IMR-90 (cell line): ENCODE measurements at places on chromosomes 12 and 14.

DNA sequence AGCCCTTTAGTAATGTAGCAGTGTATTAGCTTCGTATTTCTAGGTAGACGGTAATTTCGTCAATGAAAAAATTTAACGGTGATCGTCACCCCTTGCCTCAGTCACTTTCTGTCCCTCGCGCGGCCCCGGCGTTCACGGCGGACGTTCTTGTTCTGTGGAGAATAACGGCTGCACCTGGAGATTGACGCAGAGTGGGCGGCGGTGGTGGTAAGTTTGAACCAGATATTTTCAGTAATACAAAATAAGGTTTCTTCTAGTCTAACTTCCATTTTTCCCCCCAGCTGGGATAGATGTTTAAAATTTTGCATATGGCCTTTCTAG lies 341 bp downstream of the ZNF10 start:
- H3K27me3 ChIP-seq: no peaks in the 10 kb centered on the region
- peak overlapping the region; percentile 98 for H3K4me3 ChIP-seq
- no peaks in the 10 kb centered on the region for H3K4me1 ChIP-seq
- H3K36me3 ChIP-seq: peaks cover 13% of the 10 kb centered on the region

DNA sequence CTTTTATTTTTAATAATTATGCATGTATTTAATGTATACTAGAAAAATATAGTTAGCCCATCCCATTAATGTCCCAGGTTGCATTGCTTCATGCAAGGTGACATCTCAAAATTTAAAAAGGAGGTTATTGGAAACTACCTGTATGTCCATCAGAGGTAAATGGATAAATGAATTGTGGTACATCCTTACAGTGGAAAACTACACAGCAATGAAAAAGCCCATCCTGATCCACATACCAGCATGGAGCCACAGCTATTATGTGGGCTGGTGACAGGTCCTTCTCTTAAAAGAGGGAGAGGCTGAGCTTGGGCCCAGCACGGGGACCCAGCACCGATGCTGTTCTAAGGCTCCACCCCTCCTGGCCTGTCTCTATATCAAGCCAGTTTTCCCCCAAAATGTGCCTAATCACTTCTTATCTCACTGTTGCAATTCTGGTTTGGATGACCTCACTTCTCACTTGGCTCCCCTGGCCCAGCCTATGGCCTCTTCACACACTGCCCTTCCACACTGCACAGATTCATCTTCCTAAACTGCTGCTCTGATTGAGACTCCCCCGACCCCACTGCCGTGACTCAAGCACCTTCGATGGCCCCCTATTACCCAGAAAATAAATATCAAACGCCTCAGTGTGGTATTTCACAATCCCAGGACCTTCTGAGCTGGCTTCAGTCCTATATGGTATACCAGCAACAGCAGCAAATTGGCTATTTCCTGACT lies 97.1 kb upstream of the NCOR2 start:
- no peaks in the 10 kb centered on the region for H3K27me3 ChIP-seq
- H3K27ac ChIP-seq: no peak overlapping the region
- H3K4me1 ChIP-seq: peaks cover 8% of the 10 kb centered on the region
- DNase-seq: no peak

DNA sequence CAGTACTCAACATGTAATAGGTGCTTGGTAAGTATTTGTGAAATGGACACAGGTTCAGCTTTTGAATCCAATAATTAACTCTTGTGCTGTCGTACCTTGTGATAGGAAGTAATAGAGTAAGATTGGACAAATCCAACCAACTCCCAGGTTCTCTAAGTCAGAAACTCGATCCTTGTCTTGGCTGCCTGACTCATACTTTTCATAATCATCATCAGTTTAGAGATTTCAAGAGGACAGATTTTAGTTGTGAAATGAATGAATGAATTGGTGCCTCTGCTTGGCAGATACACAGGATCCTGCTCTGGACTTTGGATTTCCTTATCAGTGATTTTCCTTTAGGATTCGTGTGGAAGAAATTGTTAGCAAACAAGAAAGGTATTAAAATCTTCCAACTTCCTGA lies 1145.2 kb downstream of the AACS start:
- no peak for DNase-seq
- no peak overlapping the region for H3K27ac ChIP-seq
- no peaks in the 10 kb centered on the region for H3K27me3 ChIP-seq
- no peaks in the 10 kb centered on the region for H3K4me1 ChIP-seq

- no peaks in the 10 kb centered on the region for H3K27me3 ChIP-seq
- H3K4me3 ChIP-seq: no peak overlapping the region
- peak; percentile 81 for DNase-seq
- H3K4me1 ChIP-seq: peaks cover 42% of the 10 kb centered on the region
- H3K36me3 ChIP-seq: no peaks in the 10 kb centered on the region
Observed at GRCh38 chr14:104970231-104971068, 7.7 kb downstream of the AHNAK2 start.

- H3K36me3 ChIP-seq: no peaks in the 10 kb centered on the region
- H3K4me1 ChIP-seq: peaks cover 21% of the 10 kb centered on the region
- no peaks in the 10 kb centered on the region for H3K27me3 ChIP-seq
- H3K27ac ChIP-seq: no peak overlapping the region
- no peak overlapping the region for H3K4me3 ChIP-seq
Observed at GRCh38 chr12:50620978-50621360, 116.2 kb downstream of the DIP2B start.

DNA sequence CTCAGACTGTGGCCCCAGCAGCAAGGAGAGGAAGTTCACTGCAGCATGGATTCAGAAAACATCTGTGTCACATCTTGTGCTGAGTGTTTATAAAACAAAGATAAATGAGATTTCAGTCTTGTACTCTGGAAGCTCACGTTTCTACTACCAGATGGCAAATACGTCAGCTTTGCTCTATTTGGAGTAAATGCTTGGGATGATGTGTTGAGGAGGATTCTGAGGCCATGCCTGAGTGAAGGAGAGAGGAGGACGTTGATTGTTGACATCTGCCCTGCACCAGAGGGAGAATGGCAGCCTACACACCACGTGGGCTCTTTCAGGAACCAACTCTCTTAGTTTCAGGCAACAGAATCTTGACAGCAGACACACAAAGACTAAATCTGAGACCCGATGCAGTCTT lies 188.9 kb downstream of the TMEM132C start:
- H3K27me3 ChIP-seq: no peaks in the 10 kb centered on the region
- H3K27ac ChIP-seq: no peak overlapping the region
- H3K4me1 ChIP-seq: no peaks in the 10 kb centered on the region
- no peak overlapping the region for H3K4me3 ChIP-seq

DNA sequence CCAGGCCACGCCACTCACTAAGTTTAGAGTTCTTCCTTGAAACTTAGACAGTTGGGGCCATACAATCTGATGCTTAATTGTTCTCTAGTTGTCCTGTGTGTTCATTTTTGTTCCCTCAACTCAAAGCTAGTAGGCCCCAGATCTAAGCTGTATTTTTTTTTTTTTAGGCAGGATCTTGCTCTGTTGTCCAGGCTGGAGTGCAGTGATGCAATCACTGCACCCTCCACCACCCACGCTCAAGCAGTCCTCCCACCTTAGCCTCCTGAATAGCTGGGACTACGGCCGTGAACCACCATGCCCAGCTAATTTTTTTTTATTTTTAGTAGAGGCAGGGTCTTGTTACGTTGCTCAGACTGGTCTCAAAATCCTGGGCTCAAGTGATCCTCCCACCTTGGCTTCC lies 7.5 kb downstream of the TNFRSF1A start:
- no peaks in the 10 kb centered on the region for H3K27me3 ChIP-seq
- peaks cover 57% of the 10 kb centered on the region for H3K36me3 ChIP-seq
- peaks cover 63% of the 10 kb centered on the region for H3K4me1 ChIP-seq

DNA sequence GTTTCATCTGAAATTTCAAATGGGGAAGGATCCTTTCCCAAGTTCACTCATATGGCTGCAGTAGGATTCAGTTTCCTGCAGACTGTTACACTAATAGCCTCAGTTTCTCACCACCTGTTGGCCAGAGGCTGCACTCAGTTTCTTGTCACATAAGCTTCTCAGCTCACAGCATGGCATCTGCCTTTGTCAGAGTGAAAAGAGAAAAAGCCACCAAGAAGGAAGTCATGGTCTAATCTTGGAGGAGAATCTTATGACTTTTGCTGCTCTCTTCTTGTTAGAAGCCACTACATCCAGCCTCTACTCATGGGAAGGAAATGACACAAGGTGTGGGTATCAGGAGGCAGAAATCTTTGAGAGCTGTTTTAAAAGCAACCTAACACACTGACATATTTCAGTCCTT lies 39.4 kb upstream of the BTG1 start:
- no peak for DNase-seq
- H3K27me3 ChIP-seq: no peaks in the 10 kb centered on the region; the same call in none of the 2 replicates
- no peaks in the 10 kb centered on the region for H3K4me1 ChIP-seq

DNA sequence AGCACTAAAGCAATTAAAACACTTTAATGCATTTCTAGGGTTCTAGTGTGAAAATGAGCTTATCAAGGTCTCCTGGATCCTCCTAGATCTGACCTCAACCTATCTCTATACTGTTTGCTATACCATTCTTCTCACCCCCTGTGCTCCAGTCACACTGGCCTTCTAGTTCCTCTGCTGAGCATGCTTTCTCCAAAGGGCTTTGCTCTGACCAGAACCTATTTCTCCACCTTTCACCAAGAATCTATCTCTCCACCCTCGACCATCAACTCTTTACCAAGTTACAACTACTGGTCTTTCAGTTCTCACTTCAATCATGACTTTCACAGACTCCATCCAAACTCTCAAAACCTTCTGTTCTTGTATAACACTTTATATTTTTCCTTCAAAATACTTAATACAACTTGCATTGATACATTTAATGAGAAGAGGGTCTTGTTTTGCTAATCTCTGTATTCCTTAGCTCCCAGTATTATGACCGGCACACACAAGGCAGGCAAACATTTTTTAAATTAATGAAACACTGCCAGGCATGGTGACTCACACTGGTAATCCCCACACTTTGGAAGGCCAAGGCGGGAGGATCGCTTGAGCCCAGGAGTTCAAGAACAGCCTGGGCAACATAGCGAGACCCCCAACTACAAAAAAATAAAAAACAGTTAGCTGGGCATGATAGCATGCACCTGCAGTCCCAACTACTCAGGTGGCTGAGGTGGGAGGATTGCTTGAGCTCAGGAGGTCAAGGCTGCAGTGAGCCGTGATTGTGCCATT lies 22.8 kb downstream of the PPP1R12A start:
- H3K27me3 ChIP-seq: no peaks in the 10 kb centered on the region
- no peak overlapping the region for H3K27ac ChIP-seq
- peak; percentile 59 for DNase-seq
- peaks cover 2% of the 10 kb centered on the region; the same call in 1 of the 2 replicates for H3K36me3 ChIP-seq
- peaks cover 3% of the 10 kb centered on the region; the same call in 1 of the 2 replicates for H3K4me1 ChIP-seq
- H3K4me3 ChIP-seq: no peak overlapping the region

- peak overlapping the region; percentile 83 for H3K27ac ChIP-seq
- DNase-seq: peak; percentile 95
- H3K4me3 ChIP-seq: peak overlapping the region; percentile 26; the same call in 1 of the 2 replicates
- no peaks in the 10 kb centered on the region for H3K27me3 ChIP-seq
Observed at GRCh38 chr14:89303456-89304435, 113.3 kb downstream of the FOXN3 start.

DNA sequence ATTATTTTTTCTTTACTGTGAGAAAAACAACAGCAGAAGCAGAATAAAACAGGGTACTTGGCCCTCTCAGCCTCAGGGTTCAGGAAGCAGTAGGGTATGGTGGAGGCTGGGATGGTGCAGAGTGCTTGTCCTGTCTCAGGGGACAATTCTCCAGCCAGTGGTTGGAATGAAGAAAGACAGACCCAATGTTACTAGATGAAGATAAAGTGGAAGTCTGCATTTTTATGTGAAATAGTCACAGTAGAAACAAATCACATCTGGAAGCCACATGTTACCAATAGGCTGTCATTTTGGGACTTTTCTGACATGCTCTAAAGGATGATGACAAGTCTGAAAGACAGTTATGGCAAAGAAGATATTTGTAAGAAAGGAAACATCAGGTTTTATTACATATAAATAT lies 32.3 kb downstream of the PROX2 start:
- H3K4me3 ChIP-seq: no peak overlapping the region
- DNase-seq: peak; percentile 54
- H3K4me1 ChIP-seq: peaks cover 9% of the 10 kb centered on the region
- no peaks in the 10 kb centered on the region for H3K27me3 ChIP-seq
- no peak overlapping the region for H3K27ac ChIP-seq
- H3K36me3 ChIP-seq: peaks cover 5% of the 10 kb centered on the region

DNA sequence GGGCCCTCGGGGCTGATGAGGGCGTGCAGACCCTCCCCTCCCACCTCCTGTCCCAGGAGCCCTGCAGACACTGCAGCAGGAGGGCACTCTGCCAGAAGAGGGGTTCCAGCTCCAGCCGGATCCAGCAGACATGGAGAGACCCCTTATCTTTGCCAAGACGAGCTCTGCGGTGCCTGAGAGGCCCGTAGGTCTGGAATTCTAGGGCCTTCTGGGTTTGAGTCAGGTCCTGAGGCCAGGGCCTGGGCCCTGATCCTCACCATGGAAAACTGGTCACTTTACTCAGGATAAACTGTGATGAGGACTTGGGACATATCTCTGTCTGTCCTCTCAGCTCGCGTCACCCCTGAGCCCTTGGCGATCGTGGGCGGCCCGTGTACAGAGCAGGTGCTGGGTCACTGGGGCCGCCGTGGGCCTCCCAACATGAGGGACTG lies 13.8 kb downstream of the MEG3 start:
- no peak for DNase-seq
- peaks cover 23% of the 10 kb centered on the region for H3K4me1 ChIP-seq
- no peaks in the 10 kb centered on the region for H3K27me3 ChIP-seq
- H3K36me3 ChIP-seq: peaks cover 70% of the 10 kb centered on the region
- H3K27ac ChIP-seq: no peak overlapping the region
- H3K4me3 ChIP-seq: no peak overlapping the region

DNA sequence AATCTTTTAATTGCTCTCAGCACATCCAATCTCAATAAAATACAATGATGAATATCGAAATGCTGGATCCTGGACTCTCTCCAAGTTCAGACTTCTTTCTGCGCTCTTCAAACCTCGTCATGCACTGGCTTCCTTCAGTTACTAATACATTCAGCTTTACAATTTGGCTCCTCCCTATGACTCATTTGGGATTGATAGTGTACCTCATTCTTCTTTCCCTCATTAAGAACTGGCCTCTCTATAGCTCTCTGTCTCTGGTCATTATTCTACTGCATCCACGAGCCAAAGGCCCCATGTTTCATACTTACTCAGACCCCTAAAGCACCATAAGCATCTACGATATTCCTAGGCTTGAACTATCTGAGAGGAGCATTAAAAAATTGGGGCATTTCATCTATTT lies 4.9 kb downstream of the TSPAN8 start:
- H3K4me1 ChIP-seq: no peaks in the 10 kb centered on the region
- no peak overlapping the region for H3K27ac ChIP-seq
- no peak for DNase-seq
- no peak overlapping the region for H3K4me3 ChIP-seq
- H3K36me3 ChIP-seq: no peaks in the 10 kb centered on the region
- no peaks in the 10 kb centered on the region for H3K27me3 ChIP-seq

DNA sequence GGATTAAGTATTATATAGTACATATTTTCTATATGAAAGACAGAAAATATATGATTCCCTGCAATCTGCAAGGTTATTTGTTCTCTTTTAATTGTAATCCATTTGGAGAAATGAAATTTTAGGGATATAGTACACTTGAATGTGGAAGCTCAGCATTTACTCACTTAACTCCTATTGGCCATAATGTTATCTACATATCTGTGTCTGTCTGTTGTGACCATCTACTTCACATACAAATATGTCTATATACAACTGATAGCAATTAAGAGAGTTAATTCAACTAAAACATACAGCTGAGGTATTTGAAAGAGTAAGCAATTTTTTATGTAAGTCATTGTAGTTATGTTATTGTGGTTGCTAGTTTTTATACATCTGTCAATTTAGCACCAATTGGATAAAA lies 12.9 kb downstream of the FOXG1 start:
- H3K4me1 ChIP-seq: no peaks in the 10 kb centered on the region
- DNase-seq: no peak
- no peak overlapping the region for H3K4me3 ChIP-seq
- H3K36me3 ChIP-seq: no peaks in the 10 kb centered on the region
- H3K27me3 ChIP-seq: peaks cover 30% of the 10 kb centered on the region

GRCh38 chr14:55593698-55594097 lies 13.7 kb downstream of the KTN1 start:
- H3K4me3 ChIP-seq: no peak overlapping the region
- no peaks in the 10 kb centered on the region for H3K36me3 ChIP-seq
- no peak for DNase-seq
